ENCODE measurements at places on chromosomes 1 and 21.

DNA sequence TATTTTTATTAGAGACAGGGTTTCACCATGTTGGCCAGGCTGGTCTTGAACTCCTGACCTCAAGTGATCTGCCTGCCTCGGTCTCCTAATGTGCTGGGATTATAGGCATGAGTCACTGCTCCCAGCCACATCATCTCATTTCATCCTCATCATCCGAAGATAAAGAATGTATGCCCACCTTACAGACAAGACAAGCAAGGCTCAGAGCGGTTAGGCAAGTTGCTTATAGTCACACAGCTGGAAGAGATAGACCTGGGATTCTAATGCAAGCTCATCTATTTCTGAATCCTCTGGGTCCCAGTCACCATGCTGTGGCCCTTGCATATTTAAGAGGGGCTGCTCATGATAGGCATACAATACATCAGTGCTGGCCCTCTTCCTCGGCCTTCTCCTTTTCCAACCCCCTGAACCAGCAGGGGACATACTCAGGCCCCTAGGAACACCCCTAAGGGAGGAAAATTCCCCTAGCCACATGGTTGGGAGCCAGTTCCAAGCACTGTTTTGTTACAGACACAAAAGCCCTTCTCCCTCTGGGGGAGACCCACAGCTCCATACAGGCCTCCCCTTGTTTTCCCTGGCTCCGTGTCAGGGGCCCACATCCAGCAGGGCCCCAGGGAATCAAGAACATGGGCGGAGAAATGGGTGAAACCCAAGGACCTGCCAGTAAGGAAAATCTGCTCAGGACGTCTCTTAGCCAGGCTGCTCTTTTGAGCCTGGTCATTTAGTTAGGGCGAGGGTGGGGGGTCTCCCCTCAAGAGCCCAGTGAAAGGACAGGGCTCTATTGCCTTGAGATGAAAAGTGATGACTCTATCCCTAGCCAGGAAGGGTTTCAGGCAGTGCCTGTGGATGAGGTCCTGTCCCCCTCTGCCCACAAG is 6.9 kb downstream of the CSRP1 start:
- no peak for DNase-seq

- DNase-seq, result no peak
Measured at GRCh38 chr1:51518586-51519047, 449 bp downstream of the EPS15 start.

DNA sequence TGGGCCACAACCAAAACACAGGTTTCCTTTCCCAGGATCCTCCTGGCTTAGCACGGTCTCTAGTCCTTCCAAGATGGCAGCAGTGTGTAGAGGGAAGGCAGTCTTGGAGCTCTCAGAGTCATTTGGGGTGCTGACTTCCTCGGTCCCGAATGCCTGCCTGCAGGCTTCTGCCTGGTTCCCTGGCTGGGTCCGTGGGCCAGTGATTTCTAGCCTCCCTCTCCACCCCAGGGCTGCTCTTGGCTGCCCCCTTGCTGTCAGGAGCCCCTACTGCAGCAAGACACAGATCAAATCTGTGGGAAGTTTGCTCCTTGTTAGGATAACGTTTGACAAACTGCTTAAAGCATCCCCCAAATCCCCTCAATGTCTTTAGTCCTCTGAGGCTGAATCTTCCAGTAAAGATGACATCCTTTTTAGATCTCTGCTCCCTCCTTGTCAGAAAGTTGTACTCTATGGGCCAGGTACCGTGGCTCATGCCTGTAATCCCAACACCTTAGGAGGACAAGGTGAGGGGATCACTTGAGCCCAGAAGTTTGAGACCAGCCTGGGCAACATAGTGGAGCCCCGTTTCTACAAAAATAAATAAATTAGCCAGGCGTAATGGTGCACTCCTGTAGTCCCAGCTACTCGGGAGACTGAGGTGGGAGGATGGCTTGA is 272.5 kb downstream of the RRAGC start:
- DNase-seq, result no peak

DNA sequence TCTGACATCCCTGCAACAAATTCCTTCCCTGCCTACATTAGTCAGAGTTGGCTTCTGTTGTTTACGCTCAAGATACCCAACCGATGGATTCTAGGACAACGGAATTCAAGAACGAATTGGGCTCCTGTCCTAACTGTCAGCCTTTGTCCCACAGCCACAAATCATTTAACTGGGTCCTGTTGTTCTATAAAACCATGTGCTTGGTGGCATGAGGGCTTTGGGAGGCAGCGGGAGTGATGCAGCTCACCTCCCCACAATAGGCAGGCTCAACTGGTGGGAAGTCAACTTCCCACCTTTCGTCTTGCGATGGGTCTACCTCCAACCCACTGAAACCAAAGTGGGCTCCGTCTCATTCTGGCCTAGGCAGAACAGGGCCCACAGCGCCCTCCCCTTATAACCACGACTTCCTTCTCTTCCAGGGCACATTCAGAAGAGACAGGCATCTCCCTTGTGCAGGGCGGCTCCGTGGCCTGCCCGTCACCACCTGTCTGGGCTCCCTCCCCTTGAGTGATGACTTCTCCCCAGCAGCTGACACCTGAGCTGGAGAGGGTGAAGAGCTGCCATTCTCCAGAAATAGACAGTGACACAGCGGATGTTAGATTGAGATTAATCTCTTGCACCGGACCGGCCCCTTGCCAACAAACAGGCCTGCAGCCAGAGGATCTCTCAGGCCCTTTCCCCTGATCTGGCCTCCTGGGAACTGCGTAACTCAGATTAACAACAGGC is 26.5 kb downstream of the LRRC38 start:
- no peak for DNase-seq

- DNase-seq, result no peak
Measured at GRCh38 chr1:89809556-89809955, 11.3 kb upstream of the LRRC8D start.

DNA sequence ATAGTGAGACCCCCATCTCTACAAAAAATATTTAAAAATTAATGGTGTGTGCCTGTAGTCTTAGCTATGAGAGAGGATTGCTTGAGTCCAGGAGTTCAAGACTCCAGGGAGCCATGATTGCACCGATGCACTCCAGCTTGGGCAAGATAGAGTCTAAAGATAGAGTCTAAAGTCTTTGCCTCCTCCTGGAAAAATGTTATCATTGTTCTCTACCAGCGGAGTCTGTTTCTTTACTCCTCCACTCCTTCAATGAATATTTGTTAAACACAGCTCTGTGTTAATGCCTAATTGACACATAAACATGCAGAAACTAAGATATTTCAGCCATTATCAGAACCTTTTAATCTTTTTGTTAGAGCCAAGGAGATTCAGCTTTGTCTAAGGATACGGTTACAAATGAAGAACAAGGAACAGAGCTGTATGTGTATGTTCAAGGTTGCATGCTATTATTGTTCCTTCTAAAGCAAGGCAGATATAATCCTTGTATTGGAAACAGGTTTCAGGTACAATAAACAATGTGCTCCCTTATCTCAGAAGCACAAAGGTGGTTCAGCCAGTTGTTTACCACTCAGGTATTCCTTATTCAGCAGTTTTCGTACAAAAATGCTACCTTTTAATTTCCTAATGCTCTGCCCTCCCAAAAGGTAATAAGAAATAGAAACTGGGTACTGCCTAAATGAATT is 15.4 kb downstream of the OVAAL start:
- DNase-seq, result no peak

DNA sequence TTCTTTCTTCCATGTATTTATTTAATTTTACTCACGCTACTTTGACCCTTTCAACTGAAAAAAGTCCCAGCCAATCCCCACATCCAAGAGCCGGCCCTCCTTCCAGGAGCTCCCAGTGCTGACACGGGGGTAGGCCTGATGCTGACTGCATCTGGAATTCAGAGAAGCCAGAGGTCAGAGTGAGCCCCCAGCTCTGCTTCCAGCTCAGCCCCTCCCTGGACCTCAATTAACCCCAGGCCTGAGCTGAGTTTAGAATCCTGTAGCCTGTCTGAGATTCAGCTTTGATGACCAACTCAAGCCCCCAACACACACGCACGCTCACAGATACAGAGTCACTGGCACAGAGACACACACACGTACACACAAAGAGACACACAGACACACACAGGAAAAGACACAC is 247.9 kb downstream of the NPHP4 start:
- DNase-seq, result no peak

DNA sequence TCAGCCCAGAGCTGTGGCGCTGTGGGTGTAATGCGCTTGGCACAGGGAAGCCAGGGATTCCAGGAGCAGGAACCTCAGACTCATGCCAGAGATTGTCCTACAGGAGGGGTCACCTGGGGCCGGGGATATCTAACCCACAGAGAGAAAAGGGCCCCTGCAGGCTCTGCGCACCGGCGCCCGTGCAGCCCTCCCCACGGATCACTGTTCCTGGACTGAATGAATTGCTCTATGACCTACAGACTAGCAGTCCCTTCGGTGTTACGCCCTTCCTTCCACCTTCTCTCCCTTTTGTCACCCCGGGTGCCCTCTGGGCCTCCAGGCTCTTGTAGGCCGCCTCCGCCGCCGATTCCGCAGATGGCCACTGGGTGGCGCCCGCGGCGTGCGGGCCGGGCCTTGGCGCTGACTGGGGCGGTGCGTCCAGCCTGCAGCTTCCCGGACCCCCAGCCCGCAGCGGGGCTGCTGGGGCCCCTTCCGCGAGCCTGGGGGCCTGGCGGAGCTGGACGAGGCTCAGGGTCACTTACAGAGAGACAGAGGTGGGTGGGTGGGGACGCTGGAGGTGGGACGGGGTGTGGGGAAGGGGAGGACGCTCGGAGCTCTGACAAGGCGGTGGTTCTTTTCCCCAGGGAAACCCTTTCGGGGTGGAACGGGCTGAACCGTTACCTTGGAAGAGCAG is 101.3 kb downstream of the IER5 start:
- DNase-seq, result peak; percentile 11

GRCh38 chr1:167936930-167937708 is at the start of gene MPC2:
Gene MPC2, minus strand, starts transcription at chr1:167937072. Its CDS starts 1,231 bp downstream, at chr1:167935841.
- DNase-seq, result peak; percentile 48

DNA sequence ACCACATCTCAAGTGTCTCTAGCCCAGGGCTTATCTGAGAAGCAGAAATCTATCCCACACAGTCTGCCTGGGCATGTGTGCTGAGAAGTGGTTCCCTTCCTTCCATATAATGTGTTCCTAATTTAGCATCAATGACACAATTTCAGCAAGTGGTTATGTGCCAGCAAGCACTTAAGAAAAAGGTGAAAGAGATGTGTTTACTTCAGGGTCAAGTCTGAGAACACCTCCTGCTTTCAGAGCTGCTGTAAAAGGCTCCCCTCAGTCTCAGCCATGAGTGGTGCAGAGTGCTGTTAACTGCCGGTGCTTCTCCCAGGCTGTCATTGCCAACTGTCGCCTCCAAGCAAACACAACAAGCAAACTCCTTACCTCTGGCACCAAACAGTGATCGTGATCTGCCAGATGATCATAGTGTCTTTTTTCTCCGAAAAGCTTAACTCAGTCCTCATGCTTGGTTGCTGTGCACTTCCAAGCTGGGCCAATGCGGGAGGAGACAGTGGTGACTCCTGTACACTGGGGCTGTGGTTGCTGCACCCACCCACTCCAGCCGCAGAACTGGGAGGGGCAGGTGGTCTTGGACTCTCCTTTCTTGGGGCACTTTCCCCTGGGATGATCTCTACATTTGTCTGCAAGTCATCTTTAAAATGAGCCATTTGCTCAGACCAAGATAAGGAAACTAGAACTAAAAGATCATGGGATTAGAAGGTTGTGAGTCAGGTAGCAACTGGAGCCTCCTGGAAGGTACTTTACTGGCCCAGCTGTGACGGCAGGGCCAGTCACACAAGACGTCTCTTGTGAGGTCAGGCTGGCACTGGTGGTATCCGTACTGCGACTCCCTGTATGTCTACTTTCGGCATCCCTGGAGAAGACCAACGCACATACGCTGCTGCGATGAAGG is 32.4 kb downstream of the ATP1A1 start:
- no peak for DNase-seq

GRCh38 chr1:203640723-203641502 is 14.3 kb downstream of the ATP2B4 start:
- no peak for DNase-seq

DNA sequence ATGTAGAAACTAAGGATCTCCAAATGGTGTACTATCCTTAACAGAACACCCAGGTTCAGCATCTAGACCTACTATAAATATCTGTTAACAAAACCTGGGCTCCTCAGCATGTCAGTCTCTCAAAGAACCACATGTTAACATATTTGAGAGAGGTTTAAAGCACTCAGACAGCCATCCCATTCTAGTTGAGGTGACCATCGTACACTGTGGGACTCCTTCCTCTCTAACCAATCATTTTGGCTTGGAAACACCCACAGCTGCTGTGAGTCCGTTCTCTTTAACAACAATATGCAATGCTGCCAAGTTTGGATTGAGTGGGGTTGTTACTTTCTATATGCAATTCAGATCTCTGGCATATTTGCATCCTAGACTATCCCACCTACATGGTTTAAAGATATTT is 105.8 kb downstream of the MRPL39 start:
- no peak for DNase-seq

GRCh38 chr1:93665015-93665414 is 16.6 kb downstream of the BCAR3 start:
- no peak for DNase-seq

- peak; percentile 9 for DNase-seq
Measured at GRCh38 chr1:182348961-182349747, 42.4 kb downstream of the GLUL start.

- peak; percentile 29 for DNase-seq
Measured at GRCh38 chr1:55309053-55309452, 93.9 kb upstream of the USP24 start.

GRCh38 chr1:28205243-28205642 is 27.6 kb downstream of the DNAJC8 start:
- DNase-seq, result no peak

DNA sequence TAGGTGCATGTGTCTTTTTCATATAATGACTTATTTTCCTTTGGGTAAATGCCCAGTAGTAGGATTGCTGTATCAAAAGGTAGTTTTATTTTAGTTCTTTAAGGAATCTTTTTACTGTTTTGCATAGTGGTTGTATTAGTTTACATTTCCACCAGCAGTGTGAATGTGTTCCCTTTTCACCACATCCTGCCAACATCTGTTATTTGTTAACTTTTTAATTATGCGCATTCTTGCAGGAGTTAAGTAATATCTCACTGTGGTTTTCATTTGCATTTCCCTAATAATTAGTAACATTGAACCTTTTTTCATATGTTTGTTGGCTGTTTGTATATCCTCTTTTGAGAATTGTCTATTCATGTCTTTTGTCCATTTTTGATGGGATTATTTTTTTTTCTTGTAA is 1761.9 kb downstream of the PLA2G4A start:
- DNase-seq, result no peak

DNA sequence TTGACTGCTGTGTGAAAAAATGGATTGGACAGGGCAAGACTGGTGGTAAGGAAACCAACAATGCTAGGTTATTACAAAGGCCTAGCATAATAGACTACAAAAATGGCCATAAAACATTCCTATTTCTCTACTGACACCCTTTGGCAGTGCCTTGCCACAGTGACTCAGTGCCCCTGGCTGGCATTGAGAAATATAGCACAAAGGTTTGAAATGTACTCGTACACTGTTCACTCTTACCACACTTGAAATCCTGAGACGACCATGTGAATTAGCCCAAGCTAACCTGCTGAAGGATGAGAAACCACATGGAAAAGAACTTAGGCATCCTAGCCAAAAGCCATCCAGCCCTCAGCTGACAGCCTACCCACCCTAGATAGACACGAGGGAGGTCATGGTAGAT is 149.8 kb upstream of the PALMD start:
- DNase-seq, result no peak

- DNase-seq, result no peak
Measured at GRCh38 chr1:58442114-58442513, 104.4 kb downstream of the OMA1 start.

Measured in stromal cell of bone marrow (primary cell).